Large intestine (tissue), 12 donors: ENCODE measurements at places on chromosomes 1 and 21.

GRCh38 chr1:243482141-243483022 is 226.5 kb downstream of the SDCCAG8 start:
- DNase-seq = no peak

- no peak for DNase-seq
Observed at GRCh38 chr1:57327336-57327735, 96.5 kb downstream of the DAB1 start.

DNA sequence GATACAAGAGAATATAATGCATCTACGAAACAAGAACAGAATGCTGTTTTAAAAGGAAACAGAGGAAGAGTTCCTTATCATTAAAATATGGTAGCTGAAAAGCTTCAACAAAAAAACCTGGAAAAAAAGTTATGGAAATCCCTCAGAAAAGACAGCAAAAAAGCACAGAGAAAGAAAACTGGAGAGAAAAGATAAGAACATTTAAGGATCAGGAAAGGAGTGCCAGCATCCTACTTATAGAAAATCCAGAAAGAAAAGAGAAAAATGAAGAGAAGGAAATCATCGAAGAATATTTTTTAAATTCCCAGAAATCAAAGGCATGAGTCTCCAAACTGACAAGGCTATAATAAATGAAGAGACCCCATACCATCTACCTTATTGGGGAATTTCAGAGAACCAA is 29.8 kb downstream of the SUSD4 start:
- no peak for DNase-seq

- DNase-seq = no peak
Observed at GRCh38 chr1:168312718-168313604, 32.3 kb downstream of the TBX19 start.

DNA sequence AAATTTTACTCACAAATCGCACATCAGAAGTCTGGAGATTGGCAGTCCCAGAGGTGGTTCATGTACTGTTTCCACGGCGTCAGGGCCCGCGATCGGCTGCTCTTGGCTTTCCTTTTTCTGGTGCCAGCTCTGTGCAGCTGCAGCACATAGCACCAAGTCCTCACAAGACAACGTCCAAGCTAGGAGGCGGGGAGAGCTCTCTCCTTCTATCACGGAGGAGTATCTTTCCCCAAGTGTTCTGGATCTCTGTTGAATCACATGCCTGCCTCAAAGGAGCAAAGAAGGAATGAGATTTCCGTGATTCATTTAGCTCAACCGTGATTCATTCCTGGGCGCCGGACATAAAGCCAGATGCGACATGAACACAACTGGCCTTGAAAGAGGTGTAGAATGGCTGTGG is 25.5 kb downstream of the MT1HL1 start:
- DNase-seq = no peak
